Cardiac fibroblast (primary cell): ENCODE measurements at places on chromosomes 12 and 14.

GRCh38 chr14:92750994-92751400 lies 2.6 kb upstream of the LGMN start:
- no peak for DNase-seq

GRCh38 chr12:122861587-122861970 lies 26.3 kb downstream of the HIP1R start:
- no peak for DNase-seq

DNA sequence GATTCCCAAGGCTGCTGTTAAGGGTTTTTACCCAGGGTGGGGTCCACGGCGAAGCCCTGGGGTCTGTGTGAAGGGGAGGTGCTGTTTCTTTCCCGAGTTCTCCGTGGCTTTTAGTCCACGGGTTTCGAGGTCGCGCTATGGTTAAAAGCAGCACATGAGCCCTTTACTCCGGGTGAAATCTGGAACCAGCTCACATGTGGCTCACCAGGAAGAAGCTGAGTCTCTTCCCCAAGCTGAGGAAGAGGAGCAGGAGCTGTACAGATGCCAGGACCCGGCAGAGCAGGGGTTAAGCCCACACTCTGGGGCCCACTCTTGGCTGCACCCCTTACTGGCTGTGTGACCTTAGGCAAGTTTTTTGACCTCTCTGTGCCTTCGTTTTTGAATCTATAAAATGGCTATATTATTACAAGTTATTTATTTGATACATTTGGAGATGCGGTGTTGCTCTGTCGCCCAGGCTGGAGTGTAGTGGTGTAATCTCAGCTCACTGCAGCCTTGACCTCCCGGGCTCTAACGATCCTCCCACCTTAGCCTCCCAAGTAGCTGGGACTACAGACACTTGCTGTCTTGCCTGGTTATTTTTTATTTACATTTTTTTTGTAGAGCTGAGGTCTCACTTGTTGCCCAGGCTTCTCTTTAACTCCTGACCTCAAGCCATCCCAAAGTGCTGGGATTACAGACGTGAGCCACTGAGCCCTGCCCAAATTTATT lies 266.3 kb downstream of the AACS start:
- peak; percentile 8 for DNase-seq

DNA sequence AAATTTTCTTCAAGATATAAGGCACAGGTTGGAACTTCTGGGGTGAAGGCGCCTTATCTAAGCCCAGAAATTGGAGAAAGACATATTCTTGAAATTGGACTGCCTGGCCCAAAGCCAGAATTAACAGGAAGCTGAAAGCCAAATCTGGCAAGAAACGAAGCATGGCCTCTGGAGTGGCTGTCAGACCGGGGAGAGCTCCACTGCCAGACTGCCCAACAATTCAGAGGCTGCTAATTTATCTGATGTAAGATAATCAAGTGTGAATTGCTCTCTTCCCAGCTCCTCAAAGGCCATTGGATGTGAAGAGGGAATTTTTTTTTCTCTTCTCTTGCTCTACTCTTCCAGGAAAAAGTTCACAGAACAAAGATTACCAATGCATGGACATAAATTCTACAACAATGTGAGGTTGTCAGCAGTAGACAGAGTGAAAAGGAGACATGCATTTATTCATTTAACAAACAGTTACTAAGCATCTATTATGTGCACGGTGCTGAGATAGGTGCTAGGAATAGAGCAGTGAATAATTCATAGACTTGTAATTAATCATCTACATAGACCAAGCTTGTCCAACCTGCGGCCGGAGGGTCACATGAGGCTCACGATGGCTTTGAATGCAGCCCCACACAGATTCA lies at the start of gene GDF3:
GDF3 (minus strand) TSS at position 210 of the 632 bp plus-strand sequence; CDS start at position 163, 47 bp downstream.
- DNase-seq = peak; percentile 24

- DNase-seq = no peak
These were observed 42.8 kb upstream of the NUAK1 start for GRCh38 chr12:106181401-106182114.

DNA sequence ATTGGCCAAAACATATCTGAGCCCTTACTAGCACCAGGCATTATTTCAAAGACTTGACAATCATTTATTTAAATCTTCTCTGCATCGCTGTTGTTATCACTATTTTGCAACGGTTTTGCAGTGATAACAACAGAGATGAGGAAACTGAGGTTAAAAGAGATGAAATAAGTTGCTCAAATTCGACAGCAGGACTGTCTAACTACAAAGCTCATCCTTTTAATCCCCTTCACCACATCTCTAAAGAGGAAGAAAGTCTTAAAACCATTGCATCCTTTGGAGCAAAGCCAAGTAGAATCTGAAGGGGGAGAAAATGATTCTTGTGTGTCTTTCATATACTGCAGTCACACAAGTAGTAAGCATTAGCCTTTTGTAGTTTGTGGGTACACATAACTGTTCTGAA lies 14.8 kb upstream of the ETNK1 start:
- DNase-seq = no peak

GRCh38 chr14:100304825-100305323 lies 1.4 kb downstream of the SLC25A29 start:
- DNase-seq = peak; percentile 57

DNA sequence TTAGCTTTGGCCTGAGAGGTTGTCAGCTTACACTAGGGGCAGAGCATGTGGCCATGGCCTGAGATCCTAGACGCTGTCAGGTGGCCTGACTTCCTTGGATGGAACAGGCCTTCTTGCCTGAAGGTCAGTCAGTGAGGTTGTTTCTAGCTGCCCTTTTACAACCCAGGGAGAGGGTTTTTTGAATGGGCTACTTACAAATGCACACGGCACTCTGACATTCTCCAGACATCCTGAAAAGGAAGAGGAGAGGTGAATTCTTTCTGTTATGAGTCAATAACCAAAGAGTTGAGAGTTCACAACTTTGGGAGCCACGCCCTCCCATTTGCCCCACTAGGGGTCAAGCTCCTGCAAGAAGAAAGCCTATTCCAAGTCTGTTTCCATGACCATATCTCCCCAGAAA lies 7.8 kb downstream of the KRT76 start:
- DNase-seq = no peak

GRCh38 chr14:92217936-92218335 lies 96.2 kb downstream of the CPSF2 start:
- DNase-seq = peak; percentile 15

DNA sequence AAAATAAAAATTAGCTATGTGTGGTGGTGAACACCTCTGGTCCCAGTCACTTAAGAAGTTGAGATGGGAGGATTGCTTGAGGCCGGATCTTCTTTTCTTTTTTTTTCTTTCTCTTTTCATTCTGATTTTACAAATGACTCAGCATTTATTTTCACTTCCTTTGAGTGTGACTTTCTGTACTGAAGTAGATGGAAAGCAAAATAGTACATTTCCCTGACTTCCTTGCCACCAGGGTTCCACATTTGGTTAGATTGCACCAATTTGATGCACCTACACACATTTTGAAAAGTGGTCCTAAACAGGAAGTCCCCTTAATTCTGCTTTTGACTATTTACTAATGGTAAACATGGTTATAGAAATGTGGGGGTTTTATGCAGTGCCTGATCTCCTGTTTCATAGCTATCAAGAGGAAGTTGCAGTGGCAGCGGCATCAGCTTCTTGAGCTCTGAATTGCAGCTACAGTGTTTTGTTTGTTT lies 13.0 kb upstream of the LEMD3 start:
- DNase-seq = peak; percentile 36

DNA sequence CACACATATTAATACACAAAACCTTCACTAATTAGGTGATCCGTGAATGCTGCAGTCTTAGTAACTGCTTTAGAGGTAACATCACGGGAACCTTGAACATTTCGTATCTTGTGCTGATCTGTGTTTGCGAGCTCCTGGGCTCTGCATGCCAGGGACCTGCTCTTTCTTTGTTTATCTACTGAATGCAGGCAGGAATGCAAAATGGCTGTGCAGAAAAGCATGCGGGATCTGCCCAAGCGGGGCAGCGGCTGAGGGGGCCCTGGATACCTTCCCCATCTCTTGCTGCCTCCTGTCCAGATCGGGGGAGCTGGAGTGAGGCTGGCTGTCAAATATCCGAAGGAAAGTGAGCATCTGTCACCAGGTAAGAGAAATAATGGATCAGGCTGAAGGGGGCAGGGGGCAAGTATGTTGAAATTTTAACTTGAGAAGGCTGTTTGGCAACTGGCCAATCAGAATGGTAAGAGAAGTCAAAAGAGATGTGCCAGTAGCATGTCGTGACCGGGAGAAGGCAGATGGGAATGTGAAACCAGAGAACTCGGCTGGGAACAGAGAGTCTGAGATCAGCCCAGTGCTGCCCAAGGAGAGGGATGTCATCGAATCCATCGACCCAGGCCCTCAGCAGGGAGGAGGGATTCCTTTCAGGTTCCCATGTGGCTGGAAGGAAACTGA lies 191.4 kb downstream of the TTC7B start:
- DNase-seq = peak; percentile 22

DNA sequence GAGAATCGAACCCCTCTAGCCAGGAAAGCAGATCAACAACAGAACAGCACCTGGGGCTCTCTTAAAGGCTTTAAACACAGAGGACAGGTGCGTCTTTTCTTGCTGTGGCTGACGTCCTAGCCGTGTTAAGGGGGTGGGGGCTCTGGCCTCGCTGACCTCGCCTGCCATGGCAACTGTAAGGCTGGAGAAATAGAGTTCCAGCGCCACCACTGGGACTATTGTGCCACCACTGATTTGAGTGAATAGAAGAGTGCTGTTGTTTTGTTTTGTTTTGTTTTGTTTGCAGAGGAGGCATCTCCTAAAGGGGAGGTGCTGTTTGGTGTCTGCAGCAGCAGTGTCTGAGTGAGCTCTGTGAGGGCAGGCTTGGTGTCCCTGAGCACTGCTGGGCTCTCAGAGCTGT lies 34.2 kb upstream of the PRMT8 start:
- DNase-seq = no peak

DNA sequence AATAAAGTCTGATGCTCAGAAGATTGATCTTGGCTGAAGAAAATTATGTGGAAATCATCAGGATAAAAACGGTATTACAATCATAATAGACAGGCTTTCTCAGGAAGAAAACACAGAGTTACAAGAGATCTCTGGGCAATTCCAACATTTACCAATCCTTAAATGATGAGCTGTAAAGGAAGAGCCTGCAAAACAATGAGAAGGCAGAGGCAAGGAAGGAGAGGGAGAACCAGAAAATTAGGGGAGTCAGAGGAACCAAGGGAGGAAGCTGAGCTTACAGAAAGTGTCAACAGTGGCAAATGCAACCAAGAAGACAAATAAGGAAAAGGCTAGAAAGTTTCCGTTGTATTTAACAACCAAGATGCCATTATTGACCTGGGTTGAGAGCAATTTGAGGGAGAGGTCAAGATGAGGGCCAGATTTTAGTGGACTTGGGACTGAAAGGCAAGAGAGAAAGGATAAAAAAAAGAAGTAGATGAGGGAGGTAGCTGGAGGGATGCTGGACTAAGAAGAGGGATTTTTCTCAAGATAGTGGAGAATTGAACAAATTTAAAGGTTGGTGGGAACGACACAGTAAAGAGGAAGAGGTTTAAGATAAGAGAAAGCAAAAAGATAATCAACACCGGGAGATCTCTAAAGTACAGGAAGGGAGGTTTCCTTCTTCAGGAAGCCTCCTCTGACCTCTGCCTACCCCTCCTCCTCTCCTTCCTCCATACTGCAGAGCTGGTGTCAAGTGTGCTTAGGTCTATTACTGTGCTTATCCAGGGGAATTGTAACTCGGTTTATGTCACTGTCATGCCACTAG lies 116.9 kb downstream of the DUSP6 start:
- DNase-seq = peak; percentile 56

- no peak for DNase-seq
These were observed 7.8 kb upstream of the FZD10 start for GRCh38 chr12:130154276-130155070.

GRCh38 chr12:56104815-56105608 lies 653 bp downstream of the PA2G4 start:
- DNase-seq = no peak

GRCh38 chr12:44019118-44019517 lies 183.2 kb downstream of the TMEM117 start:
- no peak for DNase-seq

- no peak for DNase-seq
These were observed 7.2 kb downstream of the SETD3 start for GRCh38 chr14:99473458-99473857.

DNA sequence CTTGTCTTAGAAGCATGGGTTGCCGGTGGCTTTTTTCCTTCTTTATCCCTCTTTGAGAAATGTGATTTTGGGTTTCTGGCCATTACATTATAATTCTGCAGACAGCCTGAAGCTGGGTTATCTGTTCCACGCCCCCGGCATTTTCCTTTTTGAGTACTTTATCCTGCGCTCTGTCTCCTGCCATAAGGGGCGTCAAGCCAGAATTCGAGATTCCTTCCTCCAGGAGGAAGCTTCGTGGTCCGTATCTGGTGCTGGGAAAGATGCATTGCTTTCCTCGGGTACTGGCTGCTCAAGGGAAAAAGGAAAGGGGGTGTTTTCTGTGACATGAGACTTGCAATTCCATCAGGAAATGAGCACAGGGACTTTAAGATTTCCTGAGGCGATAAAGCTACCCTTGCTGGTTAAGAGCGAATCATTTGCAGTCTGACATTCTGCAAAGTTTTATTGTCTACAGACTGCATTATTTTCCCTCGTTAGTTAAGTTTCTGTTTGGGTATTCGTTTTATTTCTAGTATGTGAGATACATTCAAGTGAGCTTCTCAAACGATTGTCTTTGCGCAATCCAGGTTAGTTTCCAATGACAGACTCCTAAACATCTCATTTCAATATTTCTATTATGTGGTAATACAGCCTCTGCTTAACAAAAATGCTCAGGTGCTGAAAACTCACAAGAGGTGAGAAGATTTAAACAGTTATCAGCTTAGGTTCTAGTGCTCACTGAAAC lies 694 bp downstream of the AKAP5 start:
- DNase-seq = peak; percentile 65

DNA sequence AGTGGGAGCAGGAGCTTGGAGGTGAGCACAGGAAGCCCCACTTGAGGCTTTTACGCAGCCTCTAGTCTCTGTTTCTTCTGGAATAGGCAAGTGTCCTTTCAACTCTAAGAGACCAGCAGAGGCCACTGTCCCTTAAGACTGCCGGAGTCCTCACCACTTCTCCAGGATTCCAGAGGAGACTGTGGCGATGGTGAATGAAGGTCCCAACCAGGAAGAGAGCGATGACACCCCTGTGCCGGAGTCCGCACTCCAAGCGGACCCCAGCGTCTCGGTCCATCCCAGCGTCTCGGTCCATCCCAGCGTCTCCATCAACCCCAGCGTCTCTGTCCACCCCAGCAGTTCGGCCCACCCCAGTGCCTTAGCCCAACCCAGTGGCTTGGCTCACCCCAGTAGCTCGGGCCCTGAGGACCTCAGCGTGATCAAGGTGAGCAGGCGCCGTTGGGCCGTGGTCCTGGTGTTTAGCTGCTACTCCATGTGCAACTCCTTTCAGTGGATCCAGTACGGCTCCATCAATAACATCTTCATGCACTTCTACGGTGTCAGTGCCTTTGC lies 442 bp downstream of the FLVCR2 start:
- peak; percentile 70 for DNase-seq
